ENCODE measurements at places on chromosomes 5 and 9.

- DNase-seq, result no peak
Observed at GRCh38 chr5:121430538-121430937, 421.1 kb upstream of the FTMT start.

GRCh38 chr9:20863945-20864344 is 167.5 kb downstream of the HACD4 start:
- DNase-seq, result no peak

DNA sequence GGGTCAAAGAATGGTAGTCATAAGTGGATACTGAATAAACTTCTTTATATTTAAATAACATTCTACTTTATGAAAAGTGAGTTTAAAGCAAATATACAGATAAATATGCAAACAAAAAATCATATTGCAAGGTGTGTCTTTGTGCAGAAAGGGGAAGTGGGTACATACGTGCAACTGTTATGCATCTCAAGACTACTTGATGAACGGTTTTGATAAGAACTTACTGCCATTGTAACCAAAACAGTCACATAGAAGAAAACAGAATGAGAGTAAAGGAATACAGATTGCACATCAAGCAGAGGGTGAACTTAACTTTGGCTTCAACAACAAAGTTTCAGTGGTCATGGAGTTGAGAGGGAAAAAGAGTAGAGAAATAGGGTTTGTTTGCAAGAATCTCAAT is 9.9 kb downstream of the CAMK4 start:
- no peak for DNase-seq

GRCh38 chr5:123220621-123221146 is 131.6 kb downstream of the PRDM6 start:
- no peak for DNase-seq

DNA sequence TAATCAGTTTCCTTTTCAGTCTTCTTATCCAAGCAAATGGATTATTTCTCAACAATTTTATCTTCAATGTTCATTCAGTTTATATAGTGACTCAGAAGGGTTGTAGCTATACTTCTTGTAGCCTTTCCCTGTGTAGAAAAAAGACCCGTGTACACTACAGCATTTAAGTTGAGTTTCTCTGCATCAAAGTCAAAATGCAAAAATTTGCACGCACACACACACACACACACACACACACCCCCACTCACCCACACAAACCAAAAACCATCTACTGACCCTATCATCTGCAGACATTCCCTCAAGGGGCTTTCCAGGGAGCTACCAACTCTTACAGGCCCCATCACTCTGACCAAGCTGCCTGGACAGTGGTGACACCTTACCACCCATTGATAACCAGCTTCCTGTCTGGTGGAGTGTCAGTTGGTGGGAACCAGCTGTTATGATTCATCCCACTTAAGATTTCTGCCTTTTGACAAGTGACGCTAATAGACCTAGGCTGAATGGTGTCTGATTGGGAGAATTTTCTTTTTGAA is 12.2 kb upstream of the ELL2 start:
- DNase-seq, result no peak

- DNase-seq, result no peak
Observed at GRCh38 chr5:137975208-137975607, 57.7 kb downstream of the FAM13B start.

GRCh38 chr9:16824545-16825330 is 45.7 kb downstream of the BNC2 start:
- DNase-seq, result no peak

DNA sequence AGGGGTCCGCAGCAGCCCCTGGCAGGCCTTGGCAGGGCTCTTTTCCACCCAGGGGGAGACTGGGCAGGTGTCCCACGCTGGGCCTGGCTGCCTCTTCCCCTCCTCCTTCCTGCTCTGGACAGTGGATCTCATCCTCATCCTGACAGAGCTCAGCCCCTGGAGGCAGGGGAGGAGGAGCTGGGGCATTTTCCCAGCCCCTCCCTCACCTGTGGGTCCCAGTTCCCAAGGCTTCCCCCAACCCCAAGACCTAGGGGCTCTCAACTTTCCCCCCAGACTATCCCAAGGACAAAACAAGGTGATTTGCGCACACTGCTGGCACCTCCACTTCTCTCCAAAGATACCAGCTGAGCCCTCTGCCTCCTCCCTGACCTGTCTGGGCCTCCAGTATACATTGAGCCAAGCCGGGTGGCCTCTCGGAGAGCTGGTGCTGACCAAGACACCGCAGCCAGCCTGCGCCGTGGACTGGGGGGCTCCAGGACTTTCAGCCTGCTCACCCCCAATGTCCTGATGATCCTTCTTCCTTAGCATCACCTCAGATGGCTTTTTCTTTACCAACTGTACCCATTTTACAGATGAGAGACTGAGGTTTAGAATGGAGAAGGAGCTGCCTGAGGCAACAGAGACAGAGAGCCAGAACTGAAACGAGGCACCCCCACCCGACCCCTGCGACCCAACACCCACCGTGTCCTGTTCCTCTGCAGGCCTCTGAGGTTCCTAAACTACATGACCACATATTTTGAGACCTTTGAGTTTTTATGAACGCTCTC is 126.6 kb downstream of the BARX1 start:
- no peak for DNase-seq

DNA sequence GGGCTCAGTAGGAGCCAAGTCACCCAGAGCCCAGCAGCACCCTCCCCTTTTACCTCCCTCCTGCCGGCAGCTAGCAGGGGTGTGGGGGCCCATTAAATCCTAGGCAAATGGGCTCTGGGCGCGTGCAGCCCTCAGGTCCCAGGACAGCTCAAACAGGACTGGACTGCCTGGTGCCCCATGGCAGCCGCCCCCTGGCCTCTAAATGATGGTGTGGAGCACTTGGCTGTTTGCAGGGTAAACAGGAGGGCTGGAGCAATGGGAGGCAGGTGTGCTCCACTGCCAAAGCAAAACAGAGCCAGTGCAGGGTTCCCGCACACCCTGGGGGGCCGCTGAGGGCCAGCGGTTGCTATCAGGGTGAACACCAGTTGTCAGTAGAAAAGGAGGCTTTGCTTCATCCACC is 55.9 kb upstream of the C5orf58 start:
- no peak for DNase-seq

DNA sequence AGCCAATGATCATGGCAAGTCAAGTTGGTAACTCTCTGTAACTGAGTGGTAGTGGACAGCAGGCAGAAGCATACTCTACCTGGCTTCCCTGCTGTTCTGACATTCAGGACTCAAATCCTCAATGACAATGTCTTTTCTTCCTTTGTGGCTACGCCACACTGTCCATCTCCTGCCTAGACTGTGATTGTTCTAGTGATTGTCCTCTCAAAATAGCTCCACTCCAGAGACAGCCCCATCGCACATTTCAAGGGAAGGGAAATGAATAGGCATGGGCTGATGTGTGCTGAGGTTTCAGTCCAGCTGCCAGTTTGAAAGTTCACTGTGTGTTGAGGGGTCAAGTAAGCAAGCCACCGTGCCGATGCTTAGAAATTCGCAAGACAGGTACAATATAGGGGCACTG is 227.0 kb upstream of the WWC1 start:
- no peak for DNase-seq

GRCh38 chr5:149254506-149254905 is 17.2 kb upstream of the AFAP1L1 start:
- DNase-seq, result no peak

- DNase-seq, result no peak
Observed at GRCh38 chr9:108476574-108476973, 379.2 kb downstream of the ACTL7B start.

DNA sequence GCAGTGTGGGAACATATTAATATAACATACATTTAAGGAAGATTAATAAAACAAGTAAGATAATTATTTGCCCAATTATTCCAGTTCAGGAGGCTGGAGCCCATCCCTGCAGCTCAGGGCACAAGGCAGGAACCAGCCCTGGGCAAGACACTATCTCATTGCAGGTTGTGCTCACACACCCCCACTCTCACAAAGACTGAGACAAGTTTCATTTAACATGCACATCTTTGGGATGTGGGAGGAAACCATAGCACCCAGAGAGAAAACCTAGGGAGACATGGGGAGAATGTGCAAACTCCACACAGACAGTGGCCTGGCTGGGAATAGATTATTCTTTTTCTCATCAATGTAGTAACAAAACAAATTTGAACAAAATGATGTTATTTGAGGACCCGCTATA is 279.1 kb downstream of the MCTP1 start:
- no peak for DNase-seq

DNA sequence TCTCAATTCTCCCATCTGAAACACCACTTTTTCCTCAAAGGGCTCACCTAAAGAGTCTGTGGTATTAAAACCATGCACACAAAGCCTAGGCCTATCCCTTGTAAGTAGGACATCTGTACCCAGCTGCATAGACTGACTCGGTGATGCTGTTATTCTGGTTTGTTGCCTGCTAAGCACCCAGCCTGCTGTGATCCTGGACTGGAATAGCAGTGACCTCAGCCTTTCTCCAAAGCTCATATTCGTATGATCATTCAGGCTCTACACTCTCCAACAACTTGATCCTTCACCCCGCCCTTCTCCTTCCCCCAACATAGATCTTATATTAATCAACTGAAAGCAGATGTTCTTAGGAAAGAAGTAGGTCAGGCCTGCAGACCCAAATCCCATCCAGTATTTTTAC is 81.4 kb upstream of the WWC1 start:
- no peak for DNase-seq

GRCh38 chr9:16701347-16701746 is 169.1 kb downstream of the BNC2 start:
- DNase-seq, result no peak

- DNase-seq, result no peak
Observed at GRCh38 chr5:101943784-101944183, 352.3 kb downstream of the SLCO4C1 start.

GRCh38 chr9:107895501-107896001 is 406.0 kb upstream of the KLF4 start:
- DNase-seq, result no peak

GRCh38 chr9:111163716-111164389 is 125.6 kb upstream of the LPAR1 start:
- DNase-seq, result no peak

- DNase-seq, result no peak
Observed at GRCh38 chr5:8848997-8849594, 696.8 kb downstream of the SEMA5A start.

GRCh38 chr9:115204904-115205453 is 87.0 kb upstream of the TNC start:
- no peak for DNase-seq

GRCh38 chr5:66987126-66987525 is 209.5 kb downstream of the CD180 start:
- DNase-seq, result no peak

DNA sequence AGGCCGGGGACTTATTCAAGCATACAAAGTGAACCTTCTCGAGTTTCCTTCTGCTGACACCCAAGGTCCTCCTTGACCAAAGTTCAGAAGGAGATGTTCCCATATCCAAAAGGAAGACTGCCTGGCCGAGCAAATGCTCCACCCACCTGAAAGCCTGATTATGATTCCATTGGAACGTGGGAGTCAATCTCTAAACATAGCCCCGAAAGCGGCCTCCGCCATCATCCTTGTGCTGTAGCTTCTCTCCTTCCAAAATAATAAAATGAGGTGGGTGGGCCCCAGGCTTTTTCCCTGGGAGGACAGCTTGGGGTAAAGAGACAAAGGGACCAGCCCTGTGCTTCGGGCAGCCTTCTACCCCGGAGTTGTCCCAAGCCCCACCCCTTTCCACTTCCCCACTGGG is 355.6 kb upstream of the SLC30A5 start:
- no peak for DNase-seq

GRCh38 chr5:134525683-134526482 is 413 bp downstream of the JADE2 start:
- peak; percentile 41 for DNase-seq

- no peak for DNase-seq
Observed at GRCh38 chr5:150487199-150488061, 20.5 kb upstream of the NDST1 start.

- DNase-seq, result no peak
Observed at GRCh38 chr9:99868845-99869244, 37.6 kb upstream of the STX17 start.

DNA sequence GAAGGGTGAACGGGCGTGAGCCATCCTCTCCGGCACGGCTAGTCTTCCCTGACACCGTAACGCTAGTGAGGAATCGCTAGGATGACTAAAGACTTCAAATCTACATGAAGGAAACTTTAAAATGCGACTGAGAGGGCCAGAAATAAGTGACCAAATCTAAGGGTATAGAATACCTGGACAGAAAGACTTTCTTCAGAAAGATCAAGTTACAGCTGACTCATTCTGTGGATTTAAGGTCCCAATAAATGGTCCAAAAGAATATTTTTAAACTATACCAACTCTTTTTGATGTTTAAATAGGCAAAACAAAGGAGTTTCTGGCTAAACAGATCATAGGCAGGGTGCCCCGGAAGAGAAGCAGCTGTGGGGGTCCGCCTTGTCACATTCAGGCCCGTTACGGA is 38.9 kb upstream of the CEP72 start:
- no peak for DNase-seq

GRCh38 chr5:106121972-106122605 is 1548.6 kb downstream of the EFNA5 start:
- DNase-seq, result no peak

DNA sequence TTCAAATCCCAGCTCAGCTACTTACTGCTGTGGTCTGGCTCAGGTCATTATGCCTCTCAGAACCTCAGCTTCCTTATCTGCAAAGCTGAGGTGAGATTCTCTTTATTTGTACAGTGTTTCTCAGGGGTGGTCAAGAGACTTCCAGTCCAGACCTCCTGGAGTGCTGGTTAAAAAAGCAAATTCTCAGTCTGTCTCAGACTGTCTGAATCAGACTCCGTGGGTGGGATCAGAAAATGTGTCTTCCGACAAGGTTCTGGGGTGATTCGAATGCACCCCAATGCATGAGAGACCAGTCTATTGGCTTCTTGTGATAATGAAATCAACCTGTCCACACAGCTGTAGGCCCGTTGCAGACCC is 137.7 kb upstream of the SMIM23 start:
- no peak for DNase-seq

DNA sequence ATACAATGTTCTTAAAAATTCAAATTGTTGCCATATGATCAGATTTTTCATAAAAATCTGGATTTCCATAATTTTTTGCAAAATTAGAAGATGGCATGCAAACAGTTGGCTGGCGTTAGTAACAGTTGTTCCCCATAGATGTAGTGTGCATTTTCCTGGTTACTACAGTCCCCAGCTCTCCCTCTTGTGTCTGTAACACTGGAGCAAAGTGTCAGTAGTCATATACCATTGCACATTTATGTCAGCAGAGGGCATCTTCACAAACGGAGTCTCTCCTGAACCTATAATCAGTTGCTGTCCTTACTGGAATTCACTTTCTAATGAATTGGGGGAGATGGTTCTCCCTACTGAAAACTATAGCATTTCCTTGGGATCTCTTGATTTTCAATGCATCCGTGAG is 44.7 kb upstream of the DMAC1 start:
- no peak for DNase-seq

- DNase-seq, result no peak
Observed at GRCh38 chr9:71349218-71349617, 227.8 kb upstream of the TRPM3 start.

- no peak for DNase-seq
Observed at GRCh38 chr9:38292480-38292879, 100.0 kb upstream of the ALDH1B1 start.

DNA sequence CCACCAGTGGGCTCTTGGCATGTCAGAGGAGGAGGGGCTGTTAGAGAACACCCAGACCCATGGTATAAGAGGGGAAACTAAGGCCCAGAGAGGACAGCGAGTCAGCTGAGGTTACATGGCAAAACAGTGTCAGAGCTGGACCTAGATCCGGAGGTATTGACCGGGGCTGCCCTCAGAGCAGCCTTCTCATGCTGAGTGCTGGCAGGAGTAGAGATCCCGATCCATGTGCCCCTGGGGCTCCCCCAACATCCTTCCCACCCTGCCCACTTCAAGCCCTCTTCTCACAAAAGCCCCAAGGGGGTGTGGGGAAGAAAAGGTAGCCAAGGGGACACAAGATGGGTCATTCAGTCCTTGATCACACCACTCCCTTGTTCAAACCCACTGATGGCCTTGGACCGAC is 19.9 kb downstream of the CSF1R start:
- DNase-seq, result no peak
